Activated CD8-positive, alpha-beta memory T cell treated with anti-CD3 and anti-CD28 coated beads, Interleukin-2, amount 10 ng/mL, durations not matched to agents 7 days and 5 days (primary cell): ENCODE measurements at places on chromosomes 1 and 21. TPM values are rescaled to one million over a fixed set of nuclear protein-coding genes. Genes with fewer than 3 reads are reported as not detected.

Gene SPATA6
- total RNA-seq: 0.70 TPM

Gene RPE65
- total RNA-seq: not detected

Gene OLFML2B
- not detected for total RNA-seq

Gene PROK1
- total RNA-seq: not detected

Gene CD1D
- total RNA-seq: not detected

Gene GOLT1A
- total RNA-seq: not detected
